Cardiac atrium fibroblast (primary cell): ENCODE measurements at places on chromosomes 11 and 22. TPM values are rescaled to one million over a fixed set of nuclear protein-coding genes. Genes with fewer than 3 reads are reported as not detected.

The RAB39A gene
- not detected in 2 replicates for total RNA-seq

The SYT9 gene
- not detected in 2 replicates for total RNA-seq

The CHST1 gene
- 12.3 and 24.9 TPM in 2 replicates for total RNA-seq

The NXPE4 gene
- not detected in 2 replicates for total RNA-seq

The INS gene
- total RNA-seq: not detected in 2 replicates

The IGHMBP2 gene
- 6.5 TPM in 2 replicates for total RNA-seq

The KCNK7 gene
- not detected in 2 replicates for total RNA-seq

The MRGPRX3 gene
- not detected in 2 replicates for total RNA-seq

The SUSD2 gene
- 25.3 and 54.0 TPM in 2 replicates for total RNA-seq

The GAL3ST1 gene
- not detected in 2 replicates for total RNA-seq

The CSF2RB gene
- total RNA-seq: 0.18 and 2.6 TPM in 2 replicates

The GLB1L2 gene
- total RNA-seq: 2.0 TPM in 1 of 2 replicates, not detected in the other

The OVOL1 gene
- not detected in 2 replicates for total RNA-seq

The NRGN gene
- 0.16 and 0.36 TPM in 2 replicates for total RNA-seq

The NXPE2 gene
- not detected in 2 replicates for total RNA-seq

The PIK3C2A gene
- total RNA-seq: 91.2 and 105 TPM in 2 replicates

The SLC22A8 gene
- not detected in 2 replicates for total RNA-seq

The TSPAN18 gene
- 2.7 and 3.2 TPM in 2 replicates for total RNA-seq
